ENCODE measurements at places on chromosomes 3 and 15.

- DNase-seq = no peak
Measured at GRCh38 chr3:85570819-85571218, 612.0 kb downstream of the CADM2 start.

- DNase-seq = no peak
Measured at GRCh38 chr15:85837881-85838280, 43.2 kb upstream of the KLHL25 start.

- peak; percentile 5 for DNase-seq
Measured at GRCh38 chr15:70153921-70154717, 56.4 kb upstream of the TLE3 start.

DNA sequence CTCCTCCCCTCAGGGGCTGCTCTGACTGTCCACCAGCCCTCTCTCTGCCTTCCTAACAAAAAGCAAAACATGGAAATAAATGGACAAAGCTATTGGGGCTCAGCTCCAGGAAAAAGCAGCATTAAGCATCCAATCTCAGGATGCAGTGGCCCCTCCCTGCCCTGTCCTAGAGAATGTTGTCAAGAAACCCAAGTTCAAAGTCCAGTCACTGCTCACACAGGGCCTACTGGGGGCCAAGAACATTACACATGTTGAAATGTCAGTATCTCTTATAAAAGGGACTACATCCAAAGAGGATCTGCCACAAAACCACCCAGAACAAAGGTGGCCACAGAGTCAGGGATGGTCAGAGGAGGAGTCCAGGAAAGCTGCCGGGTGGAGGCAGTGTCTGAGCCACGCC is 7.6 kb upstream of the GRIP2 start:
- DNase-seq = no peak

DNA sequence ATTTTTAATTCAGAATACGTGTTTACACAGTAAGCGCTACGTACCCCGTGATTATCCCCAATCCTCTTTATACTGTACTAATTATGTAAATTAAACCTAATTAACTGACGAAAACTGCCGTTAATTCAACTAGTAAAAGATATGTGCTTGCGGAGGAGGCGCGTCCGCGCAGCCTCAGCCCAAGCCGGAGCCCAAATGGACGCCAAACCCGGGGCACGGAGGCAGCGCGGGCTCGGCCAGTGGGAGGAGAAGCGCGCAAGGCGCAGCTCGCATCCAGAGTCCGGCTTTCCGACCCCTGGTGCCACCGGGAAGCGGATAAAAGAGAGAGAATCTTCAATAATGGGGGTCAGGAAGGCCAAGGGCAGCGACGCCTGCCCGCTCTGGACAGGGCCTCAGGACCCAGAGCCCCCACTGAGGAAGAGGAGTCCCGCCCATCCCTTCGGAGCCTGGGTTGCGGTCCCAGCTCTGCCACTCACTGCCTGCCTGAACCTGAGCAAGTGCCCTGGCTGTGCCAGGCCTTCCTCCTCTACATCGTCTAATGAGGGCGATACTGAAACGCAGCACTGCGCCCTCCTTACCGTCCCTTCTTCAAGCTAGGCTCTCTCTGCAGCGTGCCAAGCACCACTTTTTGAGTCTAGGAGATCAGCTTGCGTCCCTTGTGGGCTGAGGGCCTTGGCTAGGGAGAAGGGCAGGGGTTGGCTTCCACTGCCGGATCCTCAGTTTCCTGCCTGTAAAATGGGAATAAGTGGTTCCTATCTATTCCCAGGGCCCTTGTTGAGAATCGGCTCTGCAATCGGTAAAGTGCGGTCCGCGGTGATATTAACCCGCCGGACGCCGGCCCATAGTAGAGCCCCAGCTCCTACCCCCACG is 5.0 kb upstream of the SKOR1 start:
- no peak for DNase-seq

DNA sequence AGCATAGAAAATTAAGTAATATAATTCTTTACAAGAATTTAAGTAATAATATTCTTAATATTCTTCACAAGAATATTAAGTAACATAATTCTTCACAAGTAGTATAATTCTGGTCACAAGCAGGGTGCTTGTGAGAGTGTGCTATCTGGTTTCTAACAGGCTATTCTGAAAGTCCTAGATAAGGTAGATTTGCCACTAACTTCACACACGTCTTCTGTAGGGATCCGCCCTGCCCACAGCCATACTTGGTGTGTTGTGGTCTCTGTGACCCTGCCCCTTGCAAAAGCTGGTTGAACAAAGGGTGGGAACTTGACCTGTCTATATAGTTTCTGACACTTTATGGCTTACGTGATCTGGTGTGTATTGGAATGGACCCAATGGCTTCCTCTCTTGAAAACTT is 253.4 kb upstream of the MDFIC2 start:
- DNase-seq = no peak

DNA sequence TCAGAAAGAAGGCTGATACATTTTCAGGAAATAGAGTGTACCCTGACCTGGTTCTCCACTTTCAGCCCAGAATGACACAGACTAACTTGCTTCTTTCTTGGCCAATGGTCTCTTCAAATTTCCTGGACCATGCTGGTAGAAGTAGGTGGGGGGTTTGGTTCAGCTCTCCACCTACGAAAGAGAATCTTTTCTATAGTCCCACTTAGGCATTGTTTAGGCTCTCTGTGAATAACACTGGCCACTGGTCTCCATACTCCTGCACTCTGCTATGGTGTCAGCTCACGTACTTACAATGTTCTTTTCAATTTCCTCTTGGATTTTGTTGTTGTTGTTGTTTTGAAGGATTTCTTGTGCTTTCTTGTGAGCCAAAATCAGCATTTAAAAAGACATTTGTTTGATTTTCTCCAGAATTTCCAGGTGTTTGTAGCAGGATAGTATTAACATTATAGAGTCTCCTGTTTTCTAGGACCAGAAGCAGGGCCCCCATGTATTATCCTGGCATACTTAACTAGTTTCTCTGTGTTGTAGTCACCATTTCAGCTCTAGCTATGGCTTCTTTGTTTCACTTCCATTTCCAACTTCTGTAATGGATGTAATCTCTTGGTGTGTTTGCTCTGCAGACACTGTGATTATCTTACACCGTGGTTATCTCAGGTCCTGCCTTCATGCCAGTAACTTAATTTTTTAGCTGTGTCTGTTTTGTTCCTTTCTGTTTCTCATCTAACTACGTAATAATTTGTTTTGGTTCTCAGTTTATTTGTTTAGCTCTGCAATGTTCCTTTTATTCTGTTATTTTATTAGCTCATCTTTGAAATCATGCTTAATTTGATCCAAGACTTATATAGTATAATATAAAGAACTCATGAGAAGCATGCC is 61.4 kb downstream of the CHRNA7 start:
- no peak for DNase-seq

- DNase-seq = no peak
Measured at GRCh38 chr3:11995120-11995519, 9.1 kb upstream of the SYN2 start.

GRCh38 chr3:150825916-150826377 is 63.0 kb upstream of the SIAH2 start:
- no peak for DNase-seq

- no peak for DNase-seq
Measured at GRCh38 chr3:197260491-197261163, 37.8 kb downstream of the DLG1 start.

DNA sequence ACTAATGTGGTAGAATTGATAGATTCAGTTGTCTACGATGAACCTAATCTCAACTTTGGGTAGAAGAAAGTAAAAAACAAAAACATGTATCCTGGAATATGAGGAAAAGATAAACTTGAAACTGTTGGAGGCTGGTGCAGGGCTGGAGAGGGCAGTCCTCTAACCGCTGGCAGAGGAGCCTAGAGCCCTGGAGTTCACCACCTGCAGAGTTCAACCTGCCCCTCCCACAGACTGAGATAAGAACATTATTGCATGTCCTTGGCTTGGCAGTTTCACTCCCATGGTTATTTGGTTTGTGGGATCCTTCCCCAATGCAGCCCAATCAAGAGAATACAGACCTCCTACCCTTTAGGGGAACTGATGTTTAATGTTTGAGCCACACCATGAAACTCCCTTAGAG is 53.2 kb upstream of the GATM start:
- DNase-seq = no peak

GRCh38 chr3:191216510-191216909 is 17.5 kb downstream of the OSTN start:
- DNase-seq = no peak

DNA sequence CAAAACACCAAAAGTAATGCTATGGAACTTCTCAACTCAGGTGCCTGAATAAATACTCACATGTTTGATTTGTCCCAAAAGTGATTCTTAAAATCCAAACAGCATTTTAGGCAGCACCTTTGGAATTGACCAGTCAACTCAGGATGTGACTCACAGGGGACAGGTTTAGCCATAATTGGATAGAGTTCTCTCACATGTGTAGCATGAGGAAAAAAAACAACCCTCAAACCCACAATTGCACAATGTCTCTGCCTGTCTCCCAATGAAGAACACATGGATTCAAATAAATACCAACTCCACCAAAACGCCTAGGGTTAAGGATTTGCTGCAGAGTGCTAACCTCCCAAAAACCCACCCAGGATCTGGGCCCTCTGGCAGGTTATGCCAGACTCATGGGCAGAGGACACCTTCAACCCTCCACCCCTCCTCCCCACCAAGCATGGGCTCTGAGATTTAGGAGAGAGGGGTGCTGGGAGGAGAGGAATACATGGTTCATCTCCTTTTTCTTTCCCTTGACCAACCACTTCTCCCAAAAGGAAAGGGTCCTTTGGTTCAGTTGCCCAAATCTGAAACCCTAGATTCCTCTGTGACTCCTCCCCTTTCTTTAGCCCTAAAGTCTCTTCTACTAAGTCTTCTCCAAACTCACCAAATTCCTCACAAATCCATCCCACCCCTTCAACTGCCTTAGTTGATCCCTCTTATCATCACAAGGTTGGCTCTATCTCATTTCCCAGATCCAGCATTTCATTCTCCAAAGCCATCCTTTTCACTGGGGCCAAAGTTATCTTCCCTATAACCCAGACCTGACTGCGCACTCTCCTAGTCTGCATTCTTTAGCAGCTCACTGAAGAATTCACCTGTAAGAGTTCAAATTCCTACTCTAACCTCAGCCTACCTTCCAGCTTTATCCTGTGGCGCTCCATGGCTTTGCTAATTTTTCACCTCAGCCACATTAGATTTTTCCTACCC is 7.7 kb downstream of the RYK start:
- DNase-seq = no peak

DNA sequence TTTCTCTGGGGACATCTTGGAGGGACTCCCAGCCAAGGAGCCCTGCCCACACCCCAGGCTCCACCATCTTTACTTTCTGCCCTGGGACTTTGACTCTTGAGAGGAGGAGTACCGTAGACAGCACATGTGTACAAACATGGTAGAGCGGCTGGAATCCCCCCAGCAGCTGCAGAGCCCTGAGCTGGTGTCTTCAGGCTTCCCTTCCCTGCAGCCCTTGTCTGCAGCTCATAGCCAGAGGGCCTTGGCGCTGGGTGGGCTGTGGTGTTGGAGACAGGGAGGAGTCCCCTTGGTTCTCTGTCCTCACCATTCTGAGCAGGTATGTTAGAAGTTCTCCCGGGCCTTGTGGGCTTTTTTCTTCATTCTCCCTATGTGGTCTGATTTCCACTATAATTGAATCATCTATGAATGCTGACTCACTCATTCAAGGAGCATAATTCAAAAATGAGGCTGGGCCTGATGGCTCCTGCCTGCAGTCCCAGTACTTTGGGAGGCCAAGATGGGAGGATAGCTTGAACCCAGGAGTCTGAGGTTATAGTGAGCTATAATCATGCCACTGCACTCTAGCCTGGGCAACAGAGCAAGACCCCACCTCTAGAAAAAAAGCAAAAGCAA is 97.8 kb upstream of the MEF2A start:
- DNase-seq = no peak

- DNase-seq = no peak
Measured at GRCh38 chr15:31831596-31831995, 198.7 kb upstream of the CHRNA7 start.

- DNase-seq = no peak
Measured at GRCh38 chr3:189964623-189965332, 155.9 kb downstream of the P3H2 start.

- no peak for DNase-seq
Measured at GRCh38 chr3:195613468-195614069, 29.8 kb upstream of the APOD start.

DNA sequence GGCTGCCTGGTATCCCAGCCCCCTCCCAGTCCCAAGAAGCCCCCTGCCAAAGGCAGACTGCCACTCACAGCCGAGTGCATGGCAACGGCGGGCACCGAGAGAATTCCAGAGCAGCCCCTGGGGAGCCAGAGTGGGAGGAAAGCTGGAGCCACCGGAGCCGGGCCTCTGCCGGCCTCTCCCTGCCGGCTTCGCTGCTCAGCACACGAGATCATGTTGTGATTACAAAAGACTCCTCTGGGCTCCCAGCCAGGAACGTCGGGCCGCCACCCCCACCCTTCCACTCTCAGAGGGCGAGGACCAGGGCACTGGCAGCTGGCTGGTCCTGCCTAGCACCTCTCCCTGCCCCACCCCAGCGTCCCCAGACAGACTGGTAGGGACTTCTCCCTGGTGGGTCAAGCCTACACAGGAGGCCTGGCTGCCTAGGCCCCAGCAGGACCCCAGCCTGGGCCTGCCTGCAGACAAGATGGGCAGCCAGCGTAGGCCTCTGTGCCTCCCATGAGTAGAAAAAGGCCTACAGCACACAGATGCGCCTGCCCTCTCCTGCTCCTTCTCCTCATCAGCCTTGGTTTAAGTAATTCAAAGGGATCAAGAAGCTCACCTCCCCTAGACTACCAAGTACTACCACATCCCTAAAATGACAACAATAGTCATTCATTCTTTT is at the start of gene CCDC9B:
Gene CCDC9B (minus strand): TSS at position 200 of the 661 bp plus-strand sequence. CDS start 120 bp downstream, at position 80.
- peak; percentile 75 for DNase-seq

- no peak for DNase-seq
Measured at GRCh38 chr15:54990793-54991192, 205.9 kb downstream of the RSL24D1 start.

DNA sequence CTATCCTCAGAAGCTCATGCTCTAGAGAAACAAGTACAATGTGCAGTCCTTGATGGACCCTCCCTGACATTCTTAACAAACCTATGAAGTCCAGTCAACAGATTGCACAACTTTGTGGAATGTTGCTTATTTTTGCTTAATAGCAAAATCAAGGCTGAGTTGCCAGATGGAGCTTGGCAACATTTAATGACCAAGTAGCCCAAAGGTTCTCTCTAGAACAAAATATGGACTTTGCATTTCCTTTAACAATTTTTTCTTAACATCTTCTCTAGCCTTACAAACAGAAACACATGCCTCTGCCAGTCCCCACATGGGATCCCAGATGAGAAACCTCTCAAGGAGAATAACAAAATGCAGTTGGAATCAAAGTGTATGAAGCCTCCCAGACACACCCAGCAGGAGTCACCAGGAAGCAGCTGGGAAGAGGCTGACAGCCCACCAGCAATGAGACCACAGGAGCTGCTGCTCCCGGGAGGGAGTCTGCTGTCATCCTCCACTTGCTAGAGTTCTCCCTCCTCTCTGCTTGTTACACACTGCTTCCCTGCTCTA is 422.5 kb upstream of the CDIN1 start:
- DNase-seq = no peak
